Retina (tissue), 1 donor: ENCODE measurements at places on chromosomes 1 and 21.
A peak's percentile ranks its signal among the peaks of the same experiment; 100 is the strongest.

- peak; percentile 50 for DNase-seq
Measured at GRCh38 chr1:153968408-153968807, 706 bp downstream of the CREB3L4 start.

DNA sequence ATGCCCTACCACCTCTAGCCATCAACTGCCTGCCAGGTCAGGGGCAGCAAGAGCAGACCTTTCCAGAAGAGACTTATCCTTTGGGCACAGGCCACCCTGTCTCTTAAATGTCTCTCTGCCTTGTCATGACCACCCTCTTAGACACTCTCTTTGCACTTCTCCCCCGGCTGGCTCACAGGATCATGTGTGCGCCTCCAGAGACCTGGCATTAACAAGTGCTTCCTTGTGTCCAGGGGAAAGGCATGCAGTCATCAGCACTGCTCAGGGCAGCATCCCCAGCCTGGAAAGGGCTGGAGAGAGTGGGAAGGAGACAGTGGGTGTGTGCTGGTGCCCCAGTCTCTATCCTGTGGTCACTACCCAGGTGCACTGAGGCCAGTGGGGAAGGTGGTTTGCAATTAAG lies 85.2 kb upstream of the TLR5 start:
- no peak for DNase-seq

- DNase-seq, result no peak
Measured at GRCh38 chr1:108597041-108597440, 37.1 kb downstream of the EEIG2 start.

- DNase-seq, result peak; percentile 54
Measured at GRCh38 chr1:9942399-9942938, 722 bp downstream of the LZIC start.

GRCh38 chr1:76257823-76258222 lies 183.3 kb downstream of the ST6GALNAC3 start:
- no peak for DNase-seq

DNA sequence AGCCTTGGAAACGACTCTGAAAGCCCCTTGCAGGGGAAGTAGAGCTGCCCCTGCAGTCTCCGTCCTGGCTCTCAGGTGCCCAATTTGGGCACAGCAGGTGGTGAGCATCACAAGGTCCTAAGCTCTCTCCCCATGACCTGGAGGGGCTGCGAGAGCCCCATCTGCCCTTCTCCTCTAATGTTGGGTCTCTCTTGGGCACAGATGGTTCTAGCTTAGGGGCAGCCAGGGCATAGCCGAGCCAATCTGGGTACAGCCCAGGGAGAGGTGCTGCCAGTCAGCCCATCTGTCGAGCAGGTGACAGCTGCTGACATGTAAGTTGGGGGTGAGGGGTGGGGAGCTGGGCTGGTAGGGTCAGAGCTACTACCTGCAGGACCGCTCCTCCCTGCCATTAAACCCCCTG lies 50.7 kb downstream of the SYT2 start:
- no peak for DNase-seq

DNA sequence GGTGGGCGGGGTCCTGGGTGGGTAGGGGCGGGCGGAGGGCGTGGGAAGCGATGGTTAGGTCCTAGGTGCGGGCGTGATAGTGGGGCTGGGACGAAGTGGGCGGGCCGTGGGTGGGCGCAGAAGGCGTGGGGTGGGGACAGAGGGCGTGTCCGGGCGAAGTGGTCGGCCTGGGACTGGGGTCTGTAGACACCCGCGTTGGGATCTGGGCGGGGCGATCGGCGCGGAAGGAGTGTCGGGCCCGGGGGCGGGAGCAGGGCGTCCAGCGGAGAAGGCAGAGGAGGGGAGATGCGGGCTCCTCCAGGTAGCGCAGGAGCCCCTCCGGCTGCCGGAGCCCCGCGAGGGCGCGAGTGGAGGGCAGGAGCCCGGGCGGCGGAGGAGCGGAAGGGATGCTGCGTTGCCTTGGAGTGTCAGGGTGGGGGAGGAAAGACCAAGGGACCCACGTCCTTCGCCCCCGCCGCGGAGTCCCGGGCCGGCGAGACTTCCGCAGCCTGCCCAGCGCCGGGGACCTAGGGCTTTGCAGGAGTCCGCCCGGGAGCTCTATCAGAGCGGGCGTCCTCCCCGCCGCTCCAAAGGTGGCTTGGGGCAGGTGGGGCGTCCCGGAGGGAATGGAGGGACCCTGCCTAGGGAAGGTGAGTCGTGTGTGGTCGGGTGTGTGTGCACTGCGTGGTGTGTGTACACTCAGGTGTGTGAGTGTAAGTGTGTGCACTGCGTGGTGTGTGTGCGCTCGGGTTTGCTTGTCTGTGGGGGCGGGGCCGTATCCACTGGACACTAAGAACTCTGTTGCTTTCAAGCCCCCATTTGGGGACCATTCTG lies 27.0 kb upstream of the PRSS38 start:
- peak; percentile 73 for DNase-seq

DNA sequence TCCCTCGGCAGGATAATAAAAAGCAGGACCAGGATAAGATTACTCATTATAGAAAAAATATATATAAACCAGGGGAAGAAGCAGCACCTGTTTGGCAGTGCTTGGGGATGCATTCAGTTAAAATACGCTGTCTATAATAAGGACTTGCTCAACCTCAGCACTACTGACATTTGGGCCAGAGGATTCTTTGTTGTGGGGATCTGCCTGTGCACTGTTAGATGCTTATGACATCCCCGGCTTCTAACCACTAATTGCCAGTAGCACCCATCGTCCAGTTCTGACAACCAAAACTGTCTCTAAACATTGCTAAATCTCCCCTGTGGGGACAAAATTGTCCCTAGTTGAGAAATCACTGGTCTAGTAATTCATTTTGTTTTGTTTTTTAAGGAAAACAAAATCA lies 242.1 kb downstream of the SLC45A1 start:
- no peak for DNase-seq

DNA sequence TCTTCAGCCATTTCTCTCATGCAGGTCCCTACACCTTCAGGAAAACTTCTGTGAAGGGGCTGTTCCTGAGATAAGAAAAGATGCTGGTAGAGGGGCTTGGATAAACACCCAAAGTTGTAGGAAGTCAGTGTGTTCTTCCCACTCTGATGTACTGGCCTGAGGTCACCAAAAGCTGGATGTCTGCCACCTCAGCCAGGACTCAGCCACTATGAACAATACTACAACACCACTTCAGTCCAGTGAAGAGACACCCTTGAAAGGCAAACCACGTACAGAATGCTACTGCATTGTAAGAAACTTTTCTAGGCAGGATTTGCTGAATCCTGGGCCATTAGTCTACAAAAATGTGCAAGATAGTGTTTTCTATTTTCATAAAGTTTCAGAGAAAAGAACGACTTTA lies 2.4 kb downstream of the PTPN14 start:
- DNase-seq, result no peak

GRCh38 chr1:23544444-23545389 lies 13.7 kb upstream of the E2F2 start:
- peak; percentile 81 for DNase-seq

- DNase-seq, result no peak
Measured at GRCh38 chr1:86487131-86487810, 18.5 kb downstream of the CLCA1 start.

GRCh38 chr1:32276032-32276782 lies 15.7 kb upstream of the HDAC1 start:
- DNase-seq, result no peak

- DNase-seq, result no peak
Measured at GRCh38 chr1:226731257-226731893, 7.7 kb downstream of the ITPKB start.

DNA sequence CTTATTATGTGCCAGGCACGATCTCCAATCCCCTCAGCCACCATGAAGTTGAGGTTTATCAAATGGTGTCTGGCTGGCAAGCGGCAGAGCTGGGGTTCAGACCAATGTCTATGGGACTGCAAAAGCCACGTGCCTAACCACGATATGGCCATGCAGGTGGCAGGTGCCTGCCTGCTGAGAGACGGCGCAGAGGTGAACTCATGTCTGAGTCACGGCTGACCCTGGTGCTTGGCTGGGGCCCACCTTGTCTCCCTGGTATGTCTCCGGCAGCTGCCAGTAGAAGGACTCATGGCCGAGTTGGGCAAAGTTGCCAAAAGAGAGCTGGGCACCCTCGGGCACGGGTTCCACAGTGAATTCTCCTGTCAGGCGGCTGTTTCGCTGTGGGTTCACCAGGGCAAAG lies 59.9 kb downstream of the LDLRAD2 start:
- no peak for DNase-seq

GRCh38 chr1:160004425-160004824 lies 27.4 kb downstream of the PIGM start:
- DNase-seq, result no peak

GRCh38 chr1:15678578-15678977 lies 5.5 kb upstream of the PLEKHM2 start:
- DNase-seq, result no peak

DNA sequence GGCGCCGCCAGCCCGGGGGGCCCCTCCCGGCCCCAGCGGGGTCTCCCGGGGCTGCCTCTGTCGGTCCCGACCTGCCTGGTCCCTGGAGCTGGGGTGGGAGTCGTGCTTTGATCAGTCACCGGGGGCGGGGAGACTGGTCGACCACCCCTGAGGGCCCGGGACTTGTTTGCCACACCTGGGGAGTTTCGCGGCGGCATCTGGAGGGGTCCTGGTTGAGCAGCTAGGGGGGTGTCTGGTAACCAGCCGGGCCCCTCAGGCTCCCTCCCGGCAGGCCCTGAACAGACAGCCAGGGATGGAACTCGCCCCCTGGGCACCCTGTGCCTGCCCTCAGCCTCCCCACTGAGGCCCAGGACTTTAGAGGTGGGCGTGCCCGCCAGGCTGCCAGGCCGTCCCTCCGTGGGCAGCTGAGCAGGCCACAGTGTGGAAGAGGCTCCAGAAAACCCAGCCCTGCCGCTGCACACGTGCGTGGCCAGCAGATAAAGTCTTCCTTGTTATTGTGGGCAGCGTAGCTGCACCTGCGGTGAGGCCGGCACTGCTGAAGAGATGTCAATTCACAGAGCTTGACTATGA lies 13.3 kb upstream of the SAMD11 start:
- DNase-seq, result peak; percentile 53

DNA sequence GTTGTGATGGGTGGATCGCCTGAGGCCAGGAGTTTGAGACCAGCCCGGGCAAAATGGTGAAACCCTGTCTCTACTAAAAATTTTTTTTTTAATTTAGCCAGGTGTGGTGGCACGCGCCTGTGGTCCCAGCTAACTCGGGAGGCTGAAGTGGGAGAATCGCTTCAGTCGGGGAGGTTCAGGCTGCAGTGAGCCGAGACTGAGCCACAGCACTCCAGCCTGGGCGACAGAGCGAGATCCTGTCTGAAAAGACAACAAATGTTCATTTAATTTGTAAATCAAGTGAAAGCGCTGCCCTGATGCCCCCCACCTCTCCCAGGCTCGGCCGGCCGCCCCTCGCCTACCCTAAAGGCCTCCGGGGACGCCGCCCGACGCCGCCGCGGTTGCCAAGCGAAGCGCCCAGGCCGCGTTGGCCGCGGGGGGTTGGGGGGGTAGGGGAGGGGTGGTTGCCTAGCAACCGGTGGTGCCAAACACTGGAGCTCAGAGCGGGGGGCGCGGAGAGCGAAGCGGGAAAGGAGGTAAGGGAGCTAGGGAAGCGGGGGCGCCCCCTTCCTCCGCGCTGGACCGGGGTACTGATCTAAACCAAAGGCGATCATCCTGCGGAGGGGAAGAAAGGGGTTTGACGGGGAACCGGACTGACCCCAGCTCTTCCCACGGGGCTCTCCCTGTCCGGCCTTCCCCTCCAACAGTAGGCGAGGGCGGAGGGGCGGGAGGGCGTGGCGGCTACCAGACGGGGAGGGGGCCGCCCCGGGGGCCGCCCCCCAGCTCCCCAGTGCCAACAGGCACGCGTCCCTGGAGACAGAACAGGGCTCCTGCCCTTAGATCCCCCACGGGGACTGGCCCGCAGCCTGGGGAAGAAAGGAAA lies at the start of gene TEKT2:
TSS of gene TEKT2 (plus strand) at position 460 of the 862 bp plus-strand sequence. CDS start 828 bp downstream, outside the sequence.
- peak; percentile 95 for DNase-seq

DNA sequence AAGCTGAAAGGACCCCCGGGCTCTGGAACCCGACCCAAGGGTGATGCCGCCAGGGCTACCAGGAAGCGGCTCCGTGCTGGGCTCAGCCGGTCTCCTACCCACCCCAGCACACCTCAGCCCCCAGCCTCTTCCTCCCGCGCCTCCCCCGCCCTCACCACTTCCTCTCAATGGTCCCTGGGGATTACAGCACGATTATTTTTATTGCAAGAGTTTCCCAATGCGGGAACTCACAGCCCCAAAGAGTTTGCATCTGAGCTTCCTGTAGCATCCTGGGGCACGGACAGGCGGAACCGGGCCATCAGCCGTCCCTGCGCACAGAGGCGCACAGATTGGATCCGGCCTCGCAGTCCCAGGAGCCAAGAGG lies 8.7 kb upstream of the SLX9 start:
- DNase-seq, result no peak

DNA sequence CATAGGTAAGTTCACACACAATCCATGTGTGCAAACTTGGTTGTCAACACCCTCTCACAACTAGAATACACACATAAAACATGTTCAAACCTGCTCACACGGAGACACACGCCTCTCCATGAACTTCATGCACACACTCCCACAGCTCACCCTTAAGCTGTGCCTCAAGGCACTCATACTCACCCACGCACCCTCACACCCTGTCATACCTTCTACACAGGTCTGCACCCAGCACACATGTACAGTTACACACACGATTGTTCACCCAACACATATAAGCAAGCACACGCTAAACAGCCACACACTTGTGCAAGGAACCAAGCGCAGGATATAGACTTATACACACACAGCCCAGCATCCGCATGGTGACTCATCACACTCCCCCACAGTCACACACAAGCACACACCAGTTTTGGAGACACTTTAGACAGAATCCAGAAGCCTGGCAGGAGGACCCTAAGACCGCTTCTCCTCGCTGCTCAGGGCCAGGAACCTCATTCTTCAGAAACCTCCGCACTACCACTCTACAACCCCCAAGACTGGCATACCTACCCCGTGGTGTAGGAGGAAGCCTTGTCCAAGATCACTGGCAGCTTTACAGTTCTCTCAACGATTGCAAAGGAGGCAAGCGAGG lies 58.7 kb upstream of the ZC3H12A start:
- DNase-seq, result no peak

DNA sequence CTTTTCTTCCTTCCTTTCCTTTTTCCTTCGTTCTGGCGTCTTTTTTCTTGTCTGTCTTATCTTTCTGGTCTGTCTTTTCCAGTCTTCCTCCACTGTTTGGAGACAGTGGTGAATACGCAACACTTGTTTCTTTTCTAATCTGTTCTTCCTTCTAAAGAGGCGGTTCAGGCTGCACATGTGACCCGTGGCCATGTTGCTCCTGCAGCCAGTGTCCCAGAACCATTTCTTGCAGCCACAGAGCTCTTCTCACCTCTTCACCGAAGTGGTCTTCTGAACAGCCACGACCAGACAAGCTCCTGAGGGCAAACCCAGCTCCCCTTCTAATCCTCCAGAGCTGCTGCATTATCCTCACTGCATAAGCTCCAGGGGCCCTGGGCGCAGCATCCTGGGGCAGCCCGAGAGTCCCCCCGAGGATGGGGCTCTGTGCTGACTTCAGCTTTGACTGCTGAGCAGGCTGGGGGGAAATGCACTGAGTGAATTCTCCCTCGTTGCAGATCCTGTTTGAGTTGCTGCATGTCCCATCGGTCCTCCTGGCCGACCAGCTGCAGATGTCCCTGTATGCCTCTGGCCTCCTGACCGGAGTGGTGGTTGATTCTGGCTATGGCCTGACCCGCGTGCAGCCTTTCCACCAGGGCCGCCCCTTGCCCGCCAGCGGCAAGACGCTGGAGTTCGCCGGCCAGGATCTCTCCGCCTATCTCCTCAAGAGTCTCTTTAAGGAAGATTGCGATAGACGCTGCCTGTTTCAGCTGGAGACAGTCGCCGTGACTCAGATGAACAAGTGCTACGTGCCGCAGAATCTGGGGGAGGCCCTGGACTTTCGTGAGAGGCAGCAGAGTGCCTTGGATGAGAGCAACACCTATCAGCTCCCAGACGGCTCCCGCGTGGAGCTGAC lies 70.4 kb downstream of the ACTL8 start:
- no peak for DNase-seq

- no peak for DNase-seq
Measured at GRCh38 chr1:171798765-171799164, 17.3 kb downstream of the METTL13 start.
